Activated CD4-positive, alpha-beta T cell treated with anti-CD3 and anti-CD28 coated beads for 4 hours (primary cell): ENCODE measurements at places on chromosomes 4 and X.

DNA sequence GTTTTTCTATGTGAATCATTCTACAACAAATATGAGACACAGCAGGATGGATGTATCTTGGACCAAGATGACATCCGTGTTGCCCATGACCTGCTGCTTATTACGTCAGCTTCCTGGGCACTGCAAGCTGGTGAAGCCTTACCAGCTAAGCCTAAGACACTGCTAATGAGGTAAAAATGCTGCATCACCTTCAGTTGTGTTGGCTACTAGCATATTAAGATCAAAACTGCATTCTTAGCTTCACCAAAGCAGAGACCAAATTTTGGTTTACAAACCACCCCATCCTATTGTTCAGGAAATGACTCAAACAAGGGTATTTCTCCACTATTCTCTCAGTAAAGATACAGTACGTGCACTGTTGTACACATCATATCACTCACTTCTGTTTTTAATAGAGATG lies 50.3 kb downstream of the MAML3 start:
- DNase-seq: peak; percentile 33

DNA sequence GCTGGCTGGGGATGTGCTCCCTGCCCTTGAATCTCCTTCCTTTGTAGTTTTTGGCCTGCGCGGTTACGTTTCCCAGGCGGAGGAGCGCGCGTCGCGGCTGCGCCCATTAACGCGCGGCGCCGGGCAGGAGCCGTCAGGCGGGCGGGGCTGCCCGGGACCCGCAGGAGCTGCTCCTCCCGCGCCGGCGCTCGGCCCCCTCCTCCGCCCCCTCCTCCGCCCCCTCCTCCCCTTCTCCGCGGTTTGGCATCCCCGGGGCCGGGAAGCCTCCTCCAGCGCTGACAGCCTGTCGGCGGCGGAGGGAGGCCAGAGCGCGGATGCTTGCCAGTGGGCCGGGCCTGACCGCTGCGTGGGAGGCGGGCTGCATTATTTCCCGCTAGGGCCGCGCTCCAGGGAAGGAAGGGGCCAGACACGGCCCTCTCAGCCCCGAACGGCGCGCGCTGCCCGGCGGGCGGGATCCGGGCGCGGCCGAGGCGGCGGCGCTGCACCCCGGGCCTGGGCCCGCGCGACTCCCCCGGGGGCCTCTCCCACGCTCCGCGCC lies at the start of gene DCLK2:
Gene DCLK2 (plus strand): TSS at position 405 of the 538 bp plus-strand sequence. CDS start 583 bp downstream, outside the sequence.
- no peak for DNase-seq

GRCh38 chrX:14355556-14355955 lies 173.8 kb upstream of the GLRA2 start:
- DNase-seq: no peak

GRCh38 chr4:156620786-156621185 lies 350.8 kb downstream of the PDGFC start:
- DNase-seq: no peak

DNA sequence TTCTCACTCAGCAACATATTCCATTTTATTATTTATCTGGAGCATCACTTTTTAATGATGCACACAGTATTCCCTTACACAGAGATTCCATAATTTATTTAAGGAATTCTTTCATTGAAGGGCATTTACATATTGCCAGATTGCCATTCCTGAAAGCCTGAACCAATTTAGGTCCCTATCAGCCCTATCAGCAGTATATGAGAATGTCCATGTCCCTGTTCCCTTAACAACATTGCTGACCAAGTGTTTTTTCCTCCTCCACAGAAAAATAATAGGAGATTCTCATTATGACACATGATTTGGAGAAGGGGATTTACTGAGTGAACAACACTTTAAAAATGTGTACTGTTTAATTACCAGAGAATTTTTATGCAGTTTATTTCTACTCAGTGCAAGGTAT lies 90.1 kb upstream of the PHOX2B start:
- DNase-seq: no peak

GRCh38 chrX:143095321-143095720 lies 69.6 kb downstream of the SPANXN4 start:
- no peak for DNase-seq

DNA sequence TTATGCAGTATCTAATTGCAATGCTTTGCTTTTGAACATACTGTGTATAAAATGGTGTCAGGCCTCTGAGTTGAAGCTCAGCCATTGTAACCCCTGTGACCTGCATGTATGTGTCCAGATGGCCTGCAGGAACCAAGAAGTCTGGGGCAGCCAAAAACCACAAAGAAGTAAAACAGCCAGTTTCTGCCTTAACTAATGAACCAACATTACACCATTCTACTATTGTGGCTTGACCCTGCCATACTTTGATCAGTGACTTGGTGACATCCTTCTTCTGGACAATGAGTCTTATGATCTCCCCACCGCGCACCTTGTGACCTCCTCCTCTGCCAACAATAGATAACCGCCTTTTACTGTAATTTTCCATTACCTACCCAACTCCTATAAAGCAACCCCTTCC lies 131.6 kb downstream of the CBLL2 start:
- no peak for DNase-seq

- DNase-seq: no peak
Observed at GRCh38 chr4:8675383-8675782, 82.8 kb downstream of the CPZ start.

GRCh38 chr4:148481636-148482035 lies 39.4 kb upstream of the NR3C2 start:
- no peak for DNase-seq

DNA sequence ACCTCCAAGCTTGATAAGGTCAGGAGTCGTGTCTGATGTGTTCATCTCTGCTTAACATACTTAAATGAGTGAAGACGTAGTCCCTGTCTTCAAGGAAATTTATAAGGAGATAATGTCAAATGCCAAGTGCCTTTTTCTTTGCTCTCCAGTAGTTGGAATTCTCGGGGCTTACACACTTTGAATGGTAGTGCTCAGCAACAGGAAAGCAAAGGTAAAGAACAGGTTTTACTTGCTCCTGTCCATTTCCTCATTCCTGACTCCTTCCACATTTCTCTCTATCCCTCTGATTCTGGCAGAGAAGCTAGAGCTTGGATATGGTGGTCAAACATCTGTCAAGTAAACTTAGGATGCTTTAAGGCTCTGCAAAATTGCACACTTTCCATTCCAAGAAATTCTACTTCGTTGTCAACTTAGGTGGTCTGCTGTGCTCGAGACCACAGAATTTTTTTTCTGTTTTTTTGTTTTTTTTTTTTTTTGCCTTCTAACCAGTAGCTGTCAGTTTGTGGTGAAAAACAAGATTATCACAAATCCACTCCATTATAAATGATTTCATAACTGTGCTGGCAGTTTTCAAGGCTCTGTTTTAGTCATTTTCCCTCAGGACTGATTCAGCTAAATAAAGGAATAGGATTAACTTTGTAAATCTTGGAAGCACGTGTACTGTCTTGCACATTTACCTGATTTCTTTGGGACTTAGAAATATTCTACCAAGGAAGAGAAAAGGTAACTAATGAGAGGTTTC lies 180.8 kb upstream of the ANXA3 start:
- DNase-seq: no peak

GRCh38 chr4:163391756-163392155 lies 48.1 kb downstream of the NPY5R start:
- no peak for DNase-seq

- no peak for DNase-seq
Observed at GRCh38 chr4:115325836-115326235, 212.4 kb upstream of the NDST4 start.

DNA sequence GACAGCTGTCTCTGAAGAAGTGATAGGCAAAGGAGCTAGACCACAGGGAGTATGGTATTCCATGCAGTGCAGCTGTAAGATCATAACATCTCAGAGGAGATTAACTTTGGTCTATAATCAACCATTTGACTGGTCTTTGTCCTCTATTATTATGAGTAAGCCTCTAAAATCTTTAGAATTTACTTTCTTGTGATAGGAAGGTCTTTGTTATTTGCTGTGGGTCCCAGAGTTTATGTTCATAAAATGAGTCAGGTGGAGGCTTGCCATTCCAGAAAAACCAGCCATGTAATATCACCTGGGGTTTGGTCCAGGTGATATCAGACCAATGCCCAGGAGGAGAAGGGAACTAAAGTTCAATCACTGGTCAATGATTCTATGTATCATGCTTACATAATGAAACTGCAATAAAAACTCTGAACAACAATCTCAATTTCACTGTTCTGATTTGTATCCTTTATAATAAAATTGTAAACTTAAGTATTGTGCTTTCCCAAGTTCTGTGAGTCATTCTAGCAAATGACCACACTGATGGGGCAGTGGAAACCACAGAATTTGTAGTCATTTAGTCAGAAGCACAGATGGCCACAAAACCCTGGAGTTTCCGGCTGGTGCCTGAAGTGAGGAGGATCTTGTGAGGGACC lies 239.6 kb upstream of the TRAM1L1 start:
- DNase-seq: no peak

DNA sequence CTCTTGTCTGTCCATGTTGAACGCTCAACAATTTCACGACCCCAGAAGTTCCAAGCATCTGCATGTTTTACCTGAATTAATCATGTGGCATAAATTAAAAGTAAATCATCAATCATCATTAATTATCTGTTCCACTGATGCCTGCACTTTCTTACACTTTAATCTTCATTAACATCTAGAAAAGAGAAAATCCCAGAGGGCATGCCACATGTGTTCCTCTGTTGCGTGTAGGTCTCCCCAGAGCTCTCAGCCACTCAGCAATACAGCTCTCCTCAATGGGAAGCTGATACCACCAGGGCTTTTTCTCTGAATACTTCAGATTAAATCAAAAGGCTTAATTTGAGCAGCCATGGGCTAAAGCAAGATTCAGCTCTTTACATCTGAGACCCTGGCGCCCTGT lies 722.4 kb upstream of the TENM3 start:
- DNase-seq: no peak

- no peak for DNase-seq
Observed at GRCh38 chr4:174362340-174362739, 78.6 kb downstream of the CEP44 start.

GRCh38 chr4:7384929-7385890 lies 49.5 kb downstream of the PSAPL1 start:
- no peak for DNase-seq

GRCh38 chr4:88549815-88550214 lies 26.2 kb upstream of the PYURF start:
- no peak for DNase-seq

DNA sequence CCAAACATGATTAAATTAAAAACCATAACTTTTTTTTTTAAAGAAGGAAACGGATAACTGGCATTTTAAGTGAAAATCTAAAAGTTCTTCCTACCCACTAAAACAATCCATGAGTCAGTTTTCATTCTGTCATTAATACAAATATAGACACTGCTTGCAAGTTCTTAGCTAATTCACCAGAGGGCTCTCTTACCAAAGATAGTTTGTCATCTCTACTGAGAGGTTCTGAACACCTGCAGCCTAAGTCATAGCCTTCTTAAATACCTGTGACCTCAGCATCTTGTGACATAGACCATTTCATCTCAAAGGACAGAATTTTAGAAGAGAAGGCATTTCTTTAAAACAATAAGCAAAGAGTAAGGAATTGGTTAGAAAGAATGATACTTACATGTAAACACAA lies 65.3 kb upstream of the FAM120C start:
- no peak for DNase-seq

GRCh38 chr4:102535398-102536082 lies 34.4 kb downstream of the NFKB1 start:
- DNase-seq: no peak

DNA sequence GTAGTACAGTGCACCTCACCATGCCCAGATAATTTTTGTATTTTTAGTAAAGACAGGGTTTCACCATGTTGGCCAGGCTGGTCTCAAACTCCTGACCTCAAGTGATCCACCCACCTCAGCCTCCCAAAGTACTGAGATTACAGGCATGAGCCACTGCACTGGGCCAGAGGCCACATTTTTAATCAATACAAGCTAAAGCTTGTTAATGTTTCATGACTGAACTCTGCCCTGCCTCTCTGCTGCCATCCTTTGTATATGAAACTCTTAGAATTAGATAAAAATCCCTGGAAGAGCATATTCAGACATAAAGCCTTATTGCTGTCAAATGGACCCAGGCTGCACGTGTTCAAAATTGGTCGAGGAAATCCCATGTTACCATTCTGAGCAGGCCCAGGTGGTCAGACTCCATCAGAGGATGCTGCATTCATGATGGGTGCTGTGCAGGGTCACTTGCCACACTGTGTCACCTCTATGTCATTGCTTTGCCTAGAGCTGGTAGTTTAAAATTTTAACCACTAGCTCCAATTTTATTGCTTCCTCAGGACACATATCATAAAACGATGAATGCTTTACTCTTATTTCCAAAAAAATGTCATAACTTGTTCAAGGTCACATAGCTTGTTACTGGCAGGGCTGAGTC lies 45.2 kb downstream of the LNX1 start:
- DNase-seq: no peak

DNA sequence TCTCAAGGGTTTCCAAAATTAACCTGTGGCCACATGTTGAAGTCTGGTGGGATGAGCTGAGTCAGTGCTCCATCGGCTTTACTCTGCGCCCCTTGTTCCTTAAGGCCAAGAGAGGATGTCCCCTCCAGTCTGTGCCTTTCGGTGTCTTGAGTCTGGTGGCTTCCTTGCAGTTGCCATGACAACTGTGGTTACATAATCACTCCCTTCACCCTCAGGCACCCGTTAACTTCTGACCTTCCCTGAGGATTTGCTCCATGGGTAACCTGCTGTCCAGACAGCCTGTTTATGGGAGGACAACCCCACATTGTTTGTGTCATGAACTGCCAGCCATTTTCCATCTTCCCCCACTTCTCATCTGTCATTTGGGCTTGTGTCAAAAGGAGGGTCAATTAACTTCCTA lies 401.1 kb upstream of the LCORL start:
- no peak for DNase-seq

GRCh38 chrX:8984231-8984630 lies 49.7 kb downstream of the FAM9B start:
- no peak for DNase-seq

- no peak for DNase-seq
Observed at GRCh38 chr4:84750960-84751283, 168.0 kb downstream of the CDS1 start.

- DNase-seq: no peak
Observed at GRCh38 chrX:117987373-117987772, 129.2 kb downstream of the KLHL13 start.

GRCh38 chr4:89894649-89895550 lies at the start of gene MMRN1:
TSS of gene MMRN1 (plus strand) at chr4:89894854. CDS start at chr4:89894972, 118 bp downstream.
- no peak for DNase-seq

GRCh38 chrX:348461-349117 lies 30.0 kb upstream of the GTPBP6 start:
- no peak for DNase-seq
